ENCODE measurements at places on chromosomes 1 and 21. TPM values are rescaled to one million over a fixed set of nuclear protein-coding genes. Genes with fewer than 3 reads are reported as not detected.

DNA sequence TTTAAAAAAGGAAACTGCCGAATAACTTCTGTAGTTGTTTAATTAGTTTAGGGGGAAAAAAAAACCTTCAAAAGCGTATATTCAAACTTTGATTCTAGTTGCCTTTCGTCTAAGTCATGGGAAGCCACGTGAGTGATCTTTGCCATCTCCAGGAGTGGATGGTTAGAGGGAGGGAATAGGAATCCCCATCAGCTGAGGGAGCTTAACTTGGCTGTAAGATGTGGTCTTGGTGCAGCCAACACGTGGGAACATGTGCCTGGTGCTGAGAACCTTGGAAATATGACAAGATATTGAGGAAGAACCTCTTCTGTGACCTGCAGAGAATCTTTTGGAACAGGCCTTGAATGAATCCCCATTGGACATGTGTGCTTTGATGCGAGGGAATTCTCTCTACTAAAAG lies 1.7 kb downstream of the BACE2 start:
- no peaks in the 10 kb centered on the region for H3K27me3 ChIP-seq
- peak overlapping the region; percentile 91 for H3K4me3 ChIP-seq
- DNase-seq = no peak

The PERM1 gene
- 22.0 TPM for total RNA-seq

The LDLRAD1 gene
- not detected for total RNA-seq

The GSTM1 gene
- 21.6 TPM for total RNA-seq

GRCh38 chr1:201593200-201593921 lies 54.4 kb downstream of the NAV1 start:
- H3K4me3 ChIP-seq = no peak overlapping the region
- H3K27me3 ChIP-seq = no peaks in the 10 kb centered on the region
- no peaks in the 10 kb centered on the region for H3K4me1 ChIP-seq
- peak overlapping the region; percentile 53 for H3K27ac ChIP-seq
- DNase-seq = peak; percentile 87

The ZFP69B gene
- 0.59 TPM for total RNA-seq
